Osteoblast (primary cell): ENCODE measurements at places on chromosomes 1 and 21. TPM values are rescaled to one million over a fixed set of nuclear protein-coding genes. Genes with fewer than 3 reads are reported as not detected.

DNA sequence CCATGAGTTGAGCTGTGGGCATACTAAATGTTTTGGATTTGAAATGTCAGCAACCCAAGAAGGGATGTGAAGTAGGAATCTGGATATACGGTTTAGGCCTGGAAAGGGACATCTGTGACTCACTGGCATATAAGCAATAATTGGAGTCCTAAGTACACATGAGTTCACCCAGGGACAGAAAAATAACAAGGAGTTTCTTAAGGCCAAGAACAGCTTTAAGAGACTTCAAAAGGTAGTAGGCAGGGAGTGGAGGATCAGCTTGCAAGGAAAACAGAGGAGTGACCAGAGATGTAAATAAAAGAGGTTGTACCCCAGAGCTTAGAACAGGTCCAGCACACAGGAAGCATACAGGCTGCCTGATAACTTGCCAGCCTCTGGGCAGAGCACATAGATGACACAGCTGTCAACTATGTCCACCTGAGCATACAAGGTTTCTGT, 28.1 kb downstream of the TMEM50B start:
- peaks cover 13% of the 10 kb centered on the region for H3K4me1 ChIP-seq
- H3K36me3 ChIP-seq, result peaks cover 9% of the 10 kb centered on the region
- no peaks in the 10 kb centered on the region for H3K27me3 ChIP-seq
- no peak overlapping the region for H3K27ac ChIP-seq
- peak; percentile 55 for DNase-seq

- H3K36me3 ChIP-seq, result no peaks in the 10 kb centered on the region
- DNase-seq, result peak; percentile 94
- H3K27ac ChIP-seq, result no peak overlapping the region
- no peaks in the 10 kb centered on the region for H3K4me1 ChIP-seq
These were observed 34.3 kb upstream of the CCDC27 start for GRCh38 chr1:3717715-3718601.

GRCh38 chr1:36224537-36225282, 467 bp downstream of the THRAP3 start:
- H3K27ac ChIP-seq, result peak overlapping the region; percentile 100
- H3K4me3 ChIP-seq, result peak overlapping the region; percentile 97
- peaks cover 26% of the 10 kb centered on the region for H3K4me1 ChIP-seq
- DNase-seq, result peak; percentile 94

- H3K27me3 ChIP-seq, result peaks cover 9% of the 10 kb centered on the region
- no peak overlapping the region for H3K27ac ChIP-seq
These were observed 59.0 kb downstream of the SPATA46 start for GRCh38 chr1:162317621-162318020.

The CFAP45 gene
- total RNA-seq, result 0.29 and 0.36 TPM in 2 replicates

DNA sequence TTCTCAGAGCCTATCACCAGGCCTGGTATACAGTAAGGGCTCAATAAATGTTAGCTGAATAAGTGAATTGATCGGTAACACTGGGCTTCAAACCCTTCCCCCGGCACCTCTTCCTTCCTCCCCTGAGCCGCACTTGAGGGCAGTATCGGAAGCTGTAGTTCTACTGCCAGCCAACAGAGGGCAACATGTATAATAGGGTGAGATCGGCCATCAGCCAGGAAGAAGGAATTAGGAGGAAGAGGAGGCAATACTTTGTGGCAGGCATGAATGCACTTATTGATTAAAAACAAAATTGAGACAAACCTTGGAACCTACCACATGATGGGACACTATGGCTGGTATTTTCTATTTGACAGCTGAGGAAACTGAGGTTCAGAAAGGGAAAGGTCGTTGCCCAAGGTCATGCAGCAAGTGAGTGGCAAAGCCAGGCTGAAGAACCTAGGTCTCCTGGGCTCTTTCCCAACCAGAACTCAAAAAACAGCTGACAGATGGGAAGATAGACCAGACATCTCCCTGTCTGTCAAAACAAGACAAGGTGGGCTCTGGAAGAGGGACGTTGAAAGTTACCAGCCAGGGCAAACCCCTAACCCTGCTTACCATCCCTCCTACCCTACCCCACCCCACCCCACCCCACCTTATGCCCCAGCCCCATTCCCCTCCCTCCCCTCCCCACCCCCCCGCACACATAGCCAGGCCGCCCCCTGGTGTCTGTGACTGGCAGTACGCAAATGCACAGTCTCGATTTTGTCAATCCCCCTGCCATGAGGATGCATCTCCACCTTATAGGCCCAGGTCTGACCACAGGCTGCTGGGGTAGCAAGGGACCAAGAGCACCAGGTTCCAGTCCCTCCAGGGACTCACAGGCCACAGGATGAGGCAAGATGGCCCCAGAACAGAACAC, 107.3 kb upstream of the RUNX3 start:
- no peaks in the 10 kb centered on the region for H3K36me3 ChIP-seq
- DNase-seq, result peak; percentile 93
- H3K4me1 ChIP-seq, result no peaks in the 10 kb centered on the region
- H3K4me3 ChIP-seq, result no peak overlapping the region
- no peak overlapping the region for H3K27ac ChIP-seq
- no peaks in the 10 kb centered on the region for H3K27me3 ChIP-seq

DNA sequence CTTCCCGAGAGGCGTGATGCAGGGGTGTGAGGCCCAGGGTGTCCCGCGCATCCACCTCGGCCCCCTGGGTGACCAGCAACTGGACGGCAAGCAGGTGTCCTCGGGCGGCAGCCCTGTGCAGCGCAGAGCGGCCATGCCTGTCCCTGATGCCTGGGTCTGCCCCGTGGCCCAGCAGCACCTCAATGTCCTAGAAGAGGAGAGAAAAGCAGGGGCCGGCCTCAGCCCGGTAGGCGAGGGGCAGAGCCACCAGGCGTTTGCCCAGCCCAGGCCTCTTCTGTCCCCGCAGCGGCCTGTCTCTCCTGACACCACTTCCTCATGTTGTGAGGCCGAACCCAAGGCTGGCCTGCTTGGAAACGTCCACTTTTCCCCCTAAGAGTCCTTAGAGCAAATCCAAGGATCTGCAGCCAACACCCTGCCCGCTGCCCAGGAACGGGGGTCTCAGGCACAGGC, 1.7 kb downstream of the ANKRD65 start:
- H3K4me3 ChIP-seq, result peak overlapping the region; percentile 61
- DNase-seq, result peak; percentile 78
- H3K27ac ChIP-seq, result no peak overlapping the region
- H3K36me3 ChIP-seq, result no peaks in the 10 kb centered on the region
- peaks cover 7% of the 10 kb centered on the region for H3K4me1 ChIP-seq
- no peaks in the 10 kb centered on the region for H3K27me3 ChIP-seq

The TDRKH gene
- total RNA-seq, result 1.1 and 1.2 TPM in 2 replicates
